GM23338 (cell line): ENCODE measurements at places on chromosomes 5 and 9. TPM values are rescaled to one million over a fixed set of nuclear protein-coding genes. Genes with fewer than 3 reads are reported as not detected.

DNA sequence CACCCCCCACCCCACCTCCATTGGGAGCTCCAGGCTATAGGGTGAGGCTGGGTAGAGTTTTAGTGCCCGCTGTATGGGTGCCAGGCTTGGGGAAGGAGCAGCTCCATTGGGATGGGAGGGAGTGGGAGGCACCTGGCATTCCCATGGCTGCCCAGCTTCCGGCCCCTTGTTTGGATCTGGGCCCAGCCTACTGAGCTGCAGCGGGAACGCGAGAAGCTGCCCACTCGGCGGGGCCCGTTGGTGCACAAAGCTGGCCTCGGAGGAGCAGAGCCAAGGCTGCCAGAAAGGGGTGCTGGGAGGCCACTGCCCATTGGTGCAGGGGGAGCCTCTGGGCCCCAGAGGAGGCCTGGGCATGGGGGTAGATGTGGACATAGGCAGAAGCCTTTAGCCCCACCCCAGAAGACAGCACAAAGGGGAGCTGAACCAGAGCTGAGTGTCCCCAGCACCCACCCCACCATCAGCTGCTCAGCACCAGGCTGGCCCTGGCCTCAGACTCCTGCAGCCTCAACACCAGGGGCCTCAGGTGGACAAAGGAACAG lies 4.4 kb downstream of the LCN9 start:
- no peaks in the 10 kb centered on the region for H3K36me3 ChIP-seq
- H3K4me3 ChIP-seq: no peak overlapping the region
- no peak overlapping the region for H3K27ac ChIP-seq
- no peaks in the 10 kb centered on the region; the same call in 1 of the 2 replicates for H3K4me1 ChIP-seq

- H3K36me3 ChIP-seq: no peaks in the 10 kb centered on the region
- DNase-seq: no peak
- H3K4me1 ChIP-seq: no peaks in the 10 kb centered on the region
- H3K27me3 ChIP-seq: peaks cover 67% of the 10 kb centered on the region
- no peak overlapping the region for H3K27ac ChIP-seq
- no peak overlapping the region for H3K4me3 ChIP-seq
Measured at GRCh38 chr5:77859306-77859705, 83.2 kb upstream of the TBCA start.

GRCh38 chr9:93978551-93978950 lies 23.4 kb upstream of the BARX1 start:
- no peaks in the 10 kb centered on the region for H3K36me3 ChIP-seq
- H3K4me3 ChIP-seq: no peak overlapping the region

SKIC3 gene
- 65.3 and 75.1 TPM in 2 replicates for total RNA-seq

CTSV gene
- 59.1 and 63.4 TPM in 2 replicates for total RNA-seq

PRKAA1 gene
- total RNA-seq: 35.0 and 35.9 TPM in 2 replicates

GRCh38 chr9:94829380-94830070 lies 103.0 kb downstream of the AOPEP start:
- peaks cover 11% of the 10 kb centered on the region for H3K4me1 ChIP-seq
- H3K27ac ChIP-seq: no peak overlapping the region
- H3K4me3 ChIP-seq: no peak overlapping the region
- no peaks in the 10 kb centered on the region for H3K27me3 ChIP-seq
- no peaks in the 10 kb centered on the region for H3K36me3 ChIP-seq

ENTREP1 gene
- total RNA-seq: 10.0 and 11.6 TPM in 2 replicates

DNA sequence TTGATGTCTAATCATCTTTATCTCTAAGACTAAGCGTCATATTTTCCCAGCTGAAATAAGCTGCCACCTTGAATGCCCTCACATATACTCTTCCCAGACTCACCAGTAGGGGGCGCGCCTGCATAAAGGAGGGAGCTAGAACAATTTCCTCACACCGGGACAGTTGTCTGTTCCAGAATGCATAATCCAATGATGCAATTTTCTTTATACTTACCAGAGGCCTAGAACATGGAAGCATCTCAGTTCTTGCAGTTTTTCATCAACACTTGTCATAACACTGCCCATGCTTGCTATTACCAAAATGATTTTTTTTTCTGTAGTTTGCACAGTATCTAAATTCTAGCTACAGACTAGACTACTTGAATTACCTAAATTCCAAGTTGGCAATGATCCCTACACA lies 203.9 kb downstream of the FRMD3 start:
- DNase-seq: peak; percentile 86
- no peaks in the 10 kb centered on the region for H3K27me3 ChIP-seq
- H3K4me3 ChIP-seq: no peak overlapping the region
- no peaks in the 10 kb centered on the region for H3K4me1 ChIP-seq
- H3K27ac ChIP-seq: no peak overlapping the region
- no peaks in the 10 kb centered on the region for H3K36me3 ChIP-seq

INIP gene
- total RNA-seq: 16.7 and 26.7 TPM in 2 replicates

BTNL3 gene
- not detected in 2 replicates for total RNA-seq

SETD9 gene
- total RNA-seq: 13.1 and 19.3 TPM in 2 replicates

GRCh38 chr9:122226758-122227574 lies 1.8 kb downstream of the LHX6 start:
- H3K4me3 ChIP-seq: peak overlapping the region; percentile 41
- H3K36me3 ChIP-seq: no peaks in the 10 kb centered on the region
- peaks cover 100% of the 10 kb centered on the region for H3K27me3 ChIP-seq
- peaks cover 11% of the 10 kb centered on the region for H3K4me1 ChIP-seq
- peak; percentile 78 for DNase-seq
- no peak overlapping the region for H3K27ac ChIP-seq

CTSL gene
- total RNA-seq: 30.4 and 34.5 TPM in 2 replicates

DNA sequence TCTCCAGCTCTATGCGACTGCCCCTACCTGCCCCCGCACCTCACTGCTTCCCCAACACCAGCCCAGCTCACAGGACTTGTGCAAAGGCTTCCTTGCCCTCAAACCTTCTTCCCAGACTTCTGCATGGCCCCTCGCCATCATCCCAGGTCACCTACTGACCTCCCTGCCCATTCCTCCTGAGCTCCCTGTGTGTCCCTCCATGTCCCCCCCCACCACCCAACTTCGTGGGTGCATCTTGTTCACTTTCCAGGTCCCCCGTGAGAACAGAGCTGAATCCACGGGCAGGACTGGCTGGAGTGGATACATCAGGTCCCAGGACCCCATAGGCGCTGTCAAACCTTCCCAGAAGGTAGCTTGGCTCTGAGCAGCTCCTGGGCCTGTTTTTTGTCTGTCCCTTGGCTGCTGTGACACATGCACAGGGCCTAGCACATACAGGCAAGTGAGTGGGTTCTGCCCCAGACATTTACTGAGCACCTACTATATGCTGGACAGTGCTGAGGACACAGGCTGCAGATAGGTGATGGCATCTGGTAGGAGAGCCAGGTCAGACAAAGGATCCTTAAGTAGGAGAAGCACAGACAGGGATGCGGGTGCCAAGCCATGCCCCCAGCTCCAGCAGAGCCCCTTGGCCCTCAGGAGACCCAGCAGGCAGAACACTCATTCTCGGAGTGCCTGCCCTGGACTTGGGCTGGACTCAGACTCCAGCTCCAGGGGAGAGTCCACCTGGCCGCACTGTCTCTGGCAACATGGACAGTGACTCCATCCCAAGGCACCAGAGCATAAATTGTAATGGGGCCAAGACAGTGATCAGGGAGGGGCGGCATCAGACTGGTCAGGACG lies 15.0 kb downstream of the NINJ1 start:
- no peaks in the 10 kb centered on the region for H3K27me3 ChIP-seq
- no peak overlapping the region for H3K4me3 ChIP-seq
- H3K4me1 ChIP-seq: peaks cover 10% of the 10 kb centered on the region

ZNG1F gene
- 7.7 and 13.3 TPM in 2 replicates for total RNA-seq

TMEM174 gene
- total RNA-seq: not detected in 2 replicates

DNA sequence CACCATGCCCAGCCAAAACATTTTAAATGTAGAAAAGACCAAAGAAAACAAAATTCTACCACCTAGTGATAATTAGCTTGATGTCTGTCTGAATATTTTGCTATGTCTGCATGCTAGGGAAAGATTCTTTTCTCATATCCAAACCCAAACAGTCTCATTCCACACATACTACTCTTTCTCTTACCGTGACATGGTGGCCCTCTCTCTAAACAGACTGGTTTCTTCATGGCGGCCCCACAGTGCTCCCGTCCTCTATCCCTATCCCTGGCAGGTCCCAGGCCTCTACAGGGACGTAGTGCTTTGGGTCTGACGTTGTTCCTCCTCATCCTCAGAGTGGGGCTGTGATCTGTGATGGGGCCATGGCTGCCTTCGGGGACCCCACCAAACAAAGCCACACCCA lies 8.1 kb downstream of the CORO2A start:
- no peaks in the 10 kb centered on the region for H3K27me3 ChIP-seq
- no peak for DNase-seq

PTGS1 gene
- 1.0 and 1.3 TPM in 2 replicates for total RNA-seq

CTXN3 gene
- total RNA-seq: not detected in 2 replicates

DNA sequence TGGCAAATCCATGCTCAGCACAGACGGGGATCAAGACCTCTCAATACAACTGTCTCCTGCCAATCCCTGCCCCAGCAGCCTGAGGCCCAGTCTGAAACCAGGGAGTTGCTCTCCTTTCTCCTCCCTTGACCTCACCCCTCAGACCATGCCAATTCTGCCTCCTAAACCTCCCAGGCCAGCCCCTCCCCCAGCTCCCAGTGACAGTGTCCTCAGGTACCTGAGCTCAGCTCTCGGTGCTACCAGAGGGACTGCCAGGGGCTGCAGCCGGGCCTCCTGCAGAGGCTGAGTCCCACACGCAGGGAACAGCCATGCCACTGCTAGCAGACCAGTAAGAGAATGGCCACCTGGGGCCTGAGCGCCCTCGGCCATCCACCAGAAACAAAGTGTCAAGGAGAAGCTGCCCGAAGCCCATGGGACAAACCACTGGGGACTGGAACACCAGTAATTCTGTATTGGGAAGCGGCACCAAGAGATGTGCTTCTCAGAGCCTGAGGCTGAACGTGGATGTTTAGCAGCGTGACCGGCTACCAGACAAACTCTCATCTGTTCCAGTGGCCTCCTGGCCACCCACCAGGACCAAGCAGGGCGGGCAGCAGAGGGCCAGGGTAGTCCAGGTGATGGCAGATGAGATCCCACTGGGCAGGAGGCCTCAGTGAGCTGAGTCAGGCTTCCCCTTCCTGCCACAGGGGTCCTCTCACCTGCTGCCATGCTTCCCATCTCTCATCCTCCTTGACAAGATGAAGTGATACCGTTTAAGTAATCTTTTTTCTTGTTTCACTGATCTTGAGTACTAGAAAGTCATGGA lies 557 bp upstream of the IL3 start:
- H3K27ac ChIP-seq: no peak overlapping the region
- H3K4me1 ChIP-seq: no peaks in the 10 kb centered on the region
- no peak for DNase-seq
- H3K36me3 ChIP-seq: no peaks in the 10 kb centered on the region

GRCh38 chr9:3809724-3810123 lies 283.9 kb upstream of the RFX3 start:
- H3K4me3 ChIP-seq: no peak overlapping the region
- H3K36me3 ChIP-seq: no peaks in the 10 kb centered on the region
- no peaks in the 10 kb centered on the region for H3K4me1 ChIP-seq
- H3K27me3 ChIP-seq: no peaks in the 10 kb centered on the region
- no peak for DNase-seq
- H3K27ac ChIP-seq: no peak overlapping the region

GRCh38 chr9:15513335-15513734 lies 2.6 kb upstream of the PSIP1 start:
- peaks cover 15% of the 10 kb centered on the region for H3K36me3 ChIP-seq
- peaks cover 21% of the 10 kb centered on the region for H3K4me1 ChIP-seq
- H3K27me3 ChIP-seq: no peaks in the 10 kb centered on the region
- peak overlapping the region; percentile 38 for H3K4me3 ChIP-seq
- peak overlapping the region; percentile 95 for H3K27ac ChIP-seq

INSL6 gene
- not detected in 2 replicates for total RNA-seq

DNA sequence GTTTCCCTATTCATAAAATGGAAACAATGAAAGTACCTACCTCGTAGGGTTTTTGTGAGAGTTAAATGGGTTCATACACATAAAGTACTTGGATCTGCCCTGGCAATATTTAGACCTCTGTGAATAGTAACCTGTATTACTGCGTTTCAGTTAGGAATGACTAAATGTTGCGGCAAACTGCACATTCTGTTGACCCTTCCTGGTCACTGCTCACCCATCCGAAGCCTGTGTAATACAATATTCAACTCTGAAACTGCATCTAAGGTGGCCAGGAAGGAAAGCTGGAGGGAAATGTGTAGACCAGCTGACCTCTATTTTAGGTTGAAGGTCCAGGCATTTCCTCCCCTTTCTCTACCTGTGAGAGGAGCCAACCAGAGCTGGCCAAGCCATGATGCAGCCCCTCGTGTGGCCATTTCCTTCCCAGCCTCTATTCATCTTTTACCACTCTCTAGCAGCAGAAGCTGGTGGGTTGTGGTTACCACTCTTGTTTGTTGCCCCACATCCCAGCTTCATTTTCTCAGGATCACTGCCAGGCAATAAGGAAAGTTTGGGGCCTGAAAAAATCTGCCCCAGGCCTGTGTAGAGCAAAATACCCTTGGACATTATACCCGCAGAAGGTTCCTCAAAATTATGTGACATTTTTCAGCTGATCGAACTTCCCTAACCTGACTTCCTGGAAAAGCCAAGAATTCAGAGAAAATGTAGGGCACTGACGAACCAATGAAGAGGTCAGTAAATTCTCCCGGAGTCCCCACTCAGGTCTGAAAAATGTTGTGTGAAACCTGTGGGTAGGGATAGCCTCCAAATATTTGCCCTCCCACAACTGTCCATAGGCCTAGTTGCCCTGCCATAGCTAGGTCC lies 20.5 kb upstream of the PDCD1LG2 start:
- no peaks in the 10 kb centered on the region for H3K27me3 ChIP-seq
- DNase-seq: no peak
- H3K27ac ChIP-seq: no peak overlapping the region
- no peak overlapping the region for H3K4me3 ChIP-seq
- peaks cover 10% of the 10 kb centered on the region for H3K4me1 ChIP-seq
- H3K36me3 ChIP-seq: no peaks in the 10 kb centered on the region

IFT74 gene
- 14.1 and 14.6 TPM in 2 replicates for total RNA-seq

DNA sequence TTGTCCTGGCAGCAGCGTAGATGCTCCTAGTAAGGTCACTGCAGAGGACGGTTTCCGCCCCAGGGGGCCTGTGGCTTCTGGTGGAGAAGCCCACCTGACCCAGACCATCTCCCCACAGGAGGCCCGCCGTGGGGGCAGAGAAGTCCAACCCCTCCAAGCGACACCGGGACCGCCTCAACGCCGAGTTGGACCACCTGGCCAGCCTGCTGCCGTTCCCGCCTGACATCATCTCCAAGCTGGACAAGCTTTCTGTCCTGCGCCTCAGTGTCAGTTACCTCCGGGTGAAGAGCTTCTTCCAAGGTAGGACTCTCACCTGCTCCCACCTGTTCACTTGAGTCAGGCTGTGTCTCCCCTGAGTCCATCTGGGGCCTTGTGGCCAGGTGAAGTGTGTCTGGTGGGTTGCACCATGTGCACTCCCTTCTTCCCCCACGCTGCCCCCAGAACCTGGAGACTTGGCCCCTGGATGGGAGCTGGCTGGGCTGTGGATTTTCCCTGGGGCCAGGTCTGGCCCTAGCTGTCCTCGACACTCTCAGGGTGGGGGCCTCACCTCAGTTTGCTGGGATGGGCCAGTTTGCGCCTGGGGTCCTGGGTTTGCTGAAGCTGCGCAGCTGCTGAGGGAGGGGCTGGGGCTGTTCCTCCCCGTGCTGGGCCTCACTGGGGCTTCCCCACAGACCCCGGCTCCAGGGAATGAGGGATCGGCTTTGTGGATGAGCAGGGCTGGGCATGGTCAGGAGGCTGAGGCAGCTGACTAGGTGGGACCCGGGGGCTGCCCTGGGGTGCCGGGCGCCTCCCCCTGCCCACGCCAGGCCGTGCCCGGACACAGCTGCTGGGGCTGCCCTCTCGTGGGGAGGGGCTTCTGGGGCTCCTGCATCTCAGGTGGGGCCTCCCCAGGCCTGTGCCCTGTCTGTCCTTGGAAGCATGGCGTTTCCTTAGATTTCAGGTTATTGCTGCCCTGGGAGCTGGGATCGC lies 32.4 kb downstream of the AHRR start:
- no peaks in the 10 kb centered on the region for H3K27me3 ChIP-seq
- DNase-seq: no peak
- H3K36me3 ChIP-seq: no peaks in the 10 kb centered on the region
